Mesothelial cell of epicardium (in vitro differentiated cells): ENCODE measurements at places on chromosomes 12 and 14. TPM values are rescaled to one million over a fixed set of nuclear protein-coding genes. Genes with fewer than 3 reads are reported as not detected.

The PUS1 gene
- 25.5 to 28.2 TPM (median 27.4 TPM) in 3 replicates for total RNA-seq

The PLEKHG7 gene
- not detected in 3 replicates for total RNA-seq

The AKAP3 gene
- 1.0 to 1.6 TPM (median 1.5 TPM) in 3 replicates for total RNA-seq

The MFAP5 gene
- total RNA-seq = 0.60 to 1.8 TPM (median 1.5 TPM) in 3 replicates

The WSCD2 gene
- total RNA-seq = 0.13 to 0.32 TPM in 2 of 3 replicates, not detected in the other

The KLHDC2 gene
- total RNA-seq = 60.1 to 60.3 TPM (median 60.2 TPM) in 3 replicates

The TGM1 gene
- total RNA-seq = 9.5 to 12.1 TPM (median 10.2 TPM) in 3 replicates

The NXPH4 gene
- 3.3 to 3.8 TPM (median 3.6 TPM) in 3 replicates for total RNA-seq

The RNASE7 gene
- total RNA-seq = 0.29 to 0.66 TPM (median 0.34 TPM) in 3 replicates
